ENCODE measurements at places on chromosomes 16 and 17.

- no peak for DNase-seq
Measured at GRCh38 chr16:64321066-64321465, 800.8 kb downstream of the CDH11 start.

DNA sequence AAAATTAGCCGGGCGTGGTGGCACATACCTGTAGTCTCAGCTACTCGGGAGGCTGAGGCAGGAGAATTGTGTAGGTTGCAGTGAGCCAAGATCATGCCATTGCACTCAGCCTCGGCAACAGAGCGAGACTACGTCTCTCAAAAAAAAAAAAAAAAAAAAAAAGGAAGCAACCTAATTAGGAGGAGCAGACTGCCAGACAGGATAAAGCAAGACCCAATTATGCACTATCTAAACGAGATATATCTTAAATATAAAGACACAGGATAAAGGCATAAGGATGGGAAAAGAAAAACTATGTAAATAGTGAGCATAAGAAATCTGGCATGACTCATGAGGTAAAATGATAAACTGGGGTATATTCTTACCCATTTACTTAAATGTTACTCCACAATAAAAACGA is 4.9 kb downstream of the TXNDC11 start:
- DNase-seq: no peak

DNA sequence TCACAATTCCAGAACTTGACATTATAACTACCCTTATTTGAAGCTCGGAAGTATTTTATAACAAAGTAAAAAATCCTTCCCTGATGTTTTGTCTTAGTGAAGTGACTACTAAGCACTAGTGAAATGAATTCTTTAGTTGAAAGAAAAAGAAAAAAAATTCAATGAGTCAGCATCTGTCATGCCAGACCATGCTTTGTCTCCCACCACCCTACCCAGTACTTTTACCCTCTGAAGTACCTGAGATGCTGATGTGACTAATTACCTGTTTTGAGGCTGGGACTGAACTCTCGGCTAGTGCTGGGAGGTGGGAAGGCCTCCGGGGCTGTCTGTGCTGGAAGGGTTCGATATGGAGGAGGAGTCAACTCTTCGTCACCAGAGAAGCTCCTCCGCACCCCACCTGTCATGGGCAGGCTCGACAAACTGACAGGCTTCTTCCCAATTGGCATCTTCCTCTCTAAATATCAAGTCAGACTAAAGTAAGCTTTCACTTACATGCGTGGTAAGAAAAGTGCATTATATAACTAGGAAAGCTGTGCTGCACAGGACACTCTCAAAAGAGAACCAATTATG is 19.6 kb downstream of the NME2 start:
- DNase-seq: no peak

GRCh38 chr17:17830740-17831207 is 6.0 kb downstream of the SREBF1 start:
- no peak for DNase-seq
